ENCODE measurements at places on chromosomes 7 and 10. TPM values are rescaled to one million over a fixed set of nuclear protein-coding genes. Genes with fewer than 3 reads are reported as not detected.

The OR2F1 gene
- total RNA-seq = not detected

The TMEM270 gene
- not detected for total RNA-seq

The CPVL gene
- 4.7 TPM for total RNA-seq

The ZNF775 gene
- total RNA-seq = 7.1 TPM

The ARHGAP12 gene
- 46.9 TPM for total RNA-seq

The MKX gene
- 0.06 TPM for total RNA-seq

The HABP2 gene
- not detected for total RNA-seq

The CPA2 gene
- 1.7 TPM for total RNA-seq

The BTBD16 gene
- total RNA-seq = 0.14 TPM

The TMEM176B gene
- total RNA-seq = 173 TPM

The PRKAR2B gene
- total RNA-seq = 9.6 TPM

The FFAR4 gene
- 44.4 TPM for total RNA-seq

The ST8SIA6 gene
- total RNA-seq = 1.1 TPM

The GHRHR gene
- not detected for total RNA-seq

The NKX2-3 gene
- total RNA-seq = 11.7 TPM

The SSC4D gene
- 0.15 TPM for total RNA-seq

The ODAD2 gene
- 0.42 TPM for total RNA-seq

The TPST1 gene
- total RNA-seq = 4.7 TPM
